Fibroblast of skin of right biceps (primary cell): ENCODE measurements at places on chromosomes 5 and 9.

- no peak for DNase-seq
Measured at GRCh38 chr9:89351584-89352300, 33.4 kb downstream of the SECISBP2 start.

GRCh38 chr5:89988129-89988810, 421.3 kb downstream of the CETN3 start:
- peak; percentile 47 for DNase-seq

DNA sequence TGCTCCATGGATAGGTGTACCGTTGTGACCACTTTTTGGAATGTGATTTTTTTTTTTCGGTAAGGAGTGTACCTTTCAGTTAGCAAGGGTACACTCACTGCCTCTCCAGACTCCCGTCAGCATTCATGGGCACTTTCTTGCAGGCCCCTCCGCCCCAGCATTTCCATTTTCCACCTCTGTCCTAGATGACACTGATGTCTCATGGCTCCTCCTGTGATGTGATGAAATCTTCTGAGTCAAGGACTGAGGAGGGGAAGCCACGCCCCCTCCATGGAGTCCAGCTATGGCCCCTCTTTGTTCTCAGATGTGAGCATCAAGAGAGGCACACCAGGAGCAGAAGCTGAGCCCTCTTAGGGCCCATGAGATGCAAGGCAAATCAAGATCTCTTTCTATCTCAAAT, 61.8 kb downstream of the CTSL start:
- DNase-seq, result peak; percentile 6

DNA sequence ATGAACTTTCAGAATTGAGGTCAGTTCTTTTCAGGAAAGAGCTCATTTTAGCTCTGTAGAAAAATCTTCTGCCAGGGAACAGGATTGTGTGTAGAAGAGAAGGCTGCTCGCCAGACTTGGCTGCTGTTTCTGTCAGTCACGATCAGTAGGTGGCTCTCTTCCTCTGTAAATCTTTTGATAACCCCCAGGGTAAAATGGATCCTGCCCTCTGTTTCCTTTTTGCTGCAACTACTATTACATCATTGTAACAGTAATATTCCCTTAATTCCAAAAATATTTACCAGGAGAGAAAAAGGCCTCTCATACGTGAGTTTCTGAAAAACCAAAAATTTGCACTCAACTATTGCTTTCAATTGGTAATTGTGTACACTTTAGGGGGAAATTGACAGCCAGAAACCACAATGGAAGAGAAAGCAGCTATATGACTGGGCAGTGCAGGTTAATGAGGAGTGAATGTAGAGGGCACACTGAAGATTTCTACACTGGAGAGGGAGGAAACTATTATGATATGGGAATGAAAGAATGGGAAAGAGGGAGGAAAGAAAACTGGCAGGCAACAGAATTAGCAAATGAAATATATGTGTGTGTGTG, 12.3 kb downstream of the IFNA21 start:
- peak; percentile 15 for DNase-seq

GRCh38 chr5:142800776-142801494, 30.8 kb downstream of the ARHGAP26 start:
- no peak for DNase-seq

DNA sequence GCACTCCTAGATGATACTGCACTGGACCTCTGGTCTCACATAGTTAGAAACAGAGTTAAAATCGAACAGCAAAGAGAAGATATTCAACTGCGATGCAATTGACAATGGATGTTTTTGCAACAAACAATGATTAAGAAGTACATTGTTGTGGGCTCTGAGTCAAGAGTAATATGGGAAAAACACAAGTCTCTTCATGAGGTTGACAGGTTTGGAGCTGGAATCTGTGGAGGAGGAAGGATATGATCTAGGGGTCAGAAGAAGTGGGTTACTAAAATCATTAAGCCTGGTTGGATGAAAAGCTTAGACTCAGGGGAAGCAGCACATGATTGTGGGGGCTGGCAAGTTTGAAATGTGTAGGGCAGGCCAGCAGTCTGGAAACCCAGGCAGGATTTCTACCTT, 53.1 kb downstream of the PDCD1LG2 start:
- no peak for DNase-seq

GRCh38 chr5:104533498-104533897, 970.9 kb upstream of the NUDT12 start:
- no peak for DNase-seq

- peak; percentile 24 for DNase-seq
Measured at GRCh38 chr5:6676702-6677101, 36.5 kb upstream of the TENT4A start.

DNA sequence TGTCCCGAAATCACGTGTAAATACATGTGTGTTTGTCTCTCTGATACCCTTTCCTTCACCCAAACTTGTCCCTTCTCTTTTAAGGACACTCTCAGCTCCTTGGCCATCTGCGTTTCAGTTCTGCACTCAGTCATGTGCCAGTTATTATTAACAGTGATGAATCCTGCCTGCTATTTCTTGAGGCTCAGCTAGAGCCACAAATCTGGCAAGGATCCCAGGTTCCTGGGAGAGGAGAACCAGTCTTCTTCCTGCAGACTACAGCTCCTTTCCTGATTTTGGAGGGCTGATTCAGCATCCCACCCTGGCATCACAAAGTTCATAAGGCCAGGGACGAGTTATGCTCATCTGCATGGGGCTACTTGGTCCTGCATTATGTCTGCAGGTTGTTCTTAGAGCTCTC, 5.6 kb downstream of the MAMDC2 start:
- peak; percentile 53 for DNase-seq

- no peak for DNase-seq
Measured at GRCh38 chr9:115507148-115507547, 389.2 kb upstream of the TNC start.

GRCh38 chr5:111311666-111312065, 87.5 kb downstream of the CAMK4 start:
- no peak for DNase-seq

DNA sequence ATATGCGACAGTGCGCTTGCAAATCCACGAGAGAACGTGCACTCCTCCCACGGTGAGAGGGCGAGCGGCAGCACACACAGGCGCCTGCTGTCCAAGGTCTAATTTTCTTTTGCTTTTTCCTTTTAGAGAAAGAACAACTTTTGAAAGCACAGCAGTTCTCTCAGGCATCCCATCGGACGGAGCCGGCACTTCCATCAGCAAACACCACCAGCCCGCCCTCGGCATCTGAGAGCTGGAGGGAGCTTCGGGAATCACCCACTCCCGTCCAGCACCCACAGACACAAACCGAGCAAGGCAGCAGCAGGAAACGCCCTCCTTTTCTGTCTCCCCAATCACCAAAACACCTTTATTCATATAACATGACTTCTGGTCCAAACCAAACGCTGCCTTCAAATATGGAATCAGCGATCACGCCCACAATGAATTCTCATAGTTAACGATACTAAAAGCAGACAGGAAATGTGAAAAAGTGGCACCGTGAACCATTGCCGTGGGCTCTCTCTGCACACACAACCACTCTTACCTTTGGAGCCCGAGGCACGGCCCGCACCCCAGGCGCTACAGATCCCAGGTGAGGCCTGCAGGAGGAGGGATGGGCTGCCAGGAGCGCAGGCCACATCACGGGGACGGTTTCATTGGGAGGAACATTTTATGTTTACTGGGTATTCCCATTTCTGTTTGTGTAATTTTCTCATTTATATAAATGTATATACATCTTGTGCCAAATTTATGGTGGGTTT, 14.2 kb downstream of the LPCAT1 start:
- no peak for DNase-seq

DNA sequence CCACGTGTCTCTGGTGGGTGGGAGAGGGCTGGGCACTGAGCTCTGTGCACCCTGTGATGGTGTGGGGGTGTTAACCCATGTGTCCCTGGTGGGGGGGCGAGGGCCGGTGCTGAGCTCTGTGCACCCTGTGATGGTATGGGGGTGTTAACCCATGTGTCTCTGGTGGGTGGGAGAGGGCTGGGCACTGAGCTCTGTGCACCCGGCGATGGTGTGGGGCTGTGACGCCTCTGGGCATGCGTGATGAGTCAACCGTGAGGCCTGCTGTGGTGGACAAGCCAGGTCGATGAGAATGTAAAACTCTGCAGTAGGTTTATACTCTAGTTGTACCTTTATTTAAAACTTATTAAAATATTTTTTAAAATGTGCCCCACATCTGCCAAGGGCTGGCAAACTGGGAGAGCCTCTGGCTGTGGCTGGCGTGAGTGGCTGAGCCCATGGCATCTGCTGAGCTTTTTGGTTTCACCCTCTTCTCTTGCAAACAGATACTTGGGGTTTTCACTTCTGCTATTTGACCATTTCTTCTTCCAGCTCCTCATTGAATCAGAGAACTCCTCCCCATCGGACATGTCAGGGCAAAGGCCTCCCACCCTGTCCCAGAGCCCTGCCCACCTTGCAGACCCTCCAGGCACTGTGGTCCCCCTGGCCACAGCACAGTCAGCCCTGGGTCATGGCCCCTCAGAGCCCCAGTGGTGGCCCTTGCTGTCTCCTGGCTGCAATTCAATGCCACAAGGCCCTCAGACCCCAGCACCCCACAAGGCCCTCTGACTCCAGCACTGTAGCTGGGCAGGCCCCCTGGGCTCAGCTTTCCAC, 18.5 kb upstream of the EXOC3 start:
- no peak for DNase-seq

DNA sequence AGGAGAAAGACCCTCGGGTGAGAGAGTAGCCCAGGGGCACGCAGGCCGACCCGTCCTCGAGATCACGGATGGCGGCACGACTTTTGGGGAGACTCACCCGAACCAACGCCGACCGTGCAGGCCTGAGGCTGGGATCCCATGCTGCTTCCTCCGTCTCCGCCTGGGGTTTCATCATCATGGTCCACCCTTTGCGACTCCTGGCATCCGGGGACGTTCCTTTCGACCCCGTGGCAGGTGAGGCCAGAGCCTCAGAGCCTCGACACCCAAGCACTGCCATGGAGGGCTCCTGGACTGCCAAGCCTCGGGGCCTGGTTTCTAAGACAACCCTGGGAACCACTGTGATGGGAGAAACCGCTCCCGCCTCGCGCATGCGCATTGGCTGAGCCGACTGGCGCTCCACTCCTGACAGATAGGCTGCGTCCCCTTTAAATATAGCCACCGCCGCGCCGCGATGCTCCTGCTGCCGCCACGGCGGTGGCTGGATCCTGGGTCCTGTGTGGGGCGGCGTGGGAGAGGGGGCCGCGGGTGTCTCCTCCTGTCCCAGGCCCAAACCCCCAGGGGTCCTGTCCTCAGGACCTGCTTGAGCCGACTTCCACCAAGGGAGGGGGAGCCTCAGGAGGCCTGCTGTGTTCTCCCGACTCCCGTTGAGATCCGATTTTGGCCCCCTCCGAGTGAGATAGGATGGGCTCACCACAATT, 481.6 kb downstream of the SPATA31A7 start:
- no peak for DNase-seq

DNA sequence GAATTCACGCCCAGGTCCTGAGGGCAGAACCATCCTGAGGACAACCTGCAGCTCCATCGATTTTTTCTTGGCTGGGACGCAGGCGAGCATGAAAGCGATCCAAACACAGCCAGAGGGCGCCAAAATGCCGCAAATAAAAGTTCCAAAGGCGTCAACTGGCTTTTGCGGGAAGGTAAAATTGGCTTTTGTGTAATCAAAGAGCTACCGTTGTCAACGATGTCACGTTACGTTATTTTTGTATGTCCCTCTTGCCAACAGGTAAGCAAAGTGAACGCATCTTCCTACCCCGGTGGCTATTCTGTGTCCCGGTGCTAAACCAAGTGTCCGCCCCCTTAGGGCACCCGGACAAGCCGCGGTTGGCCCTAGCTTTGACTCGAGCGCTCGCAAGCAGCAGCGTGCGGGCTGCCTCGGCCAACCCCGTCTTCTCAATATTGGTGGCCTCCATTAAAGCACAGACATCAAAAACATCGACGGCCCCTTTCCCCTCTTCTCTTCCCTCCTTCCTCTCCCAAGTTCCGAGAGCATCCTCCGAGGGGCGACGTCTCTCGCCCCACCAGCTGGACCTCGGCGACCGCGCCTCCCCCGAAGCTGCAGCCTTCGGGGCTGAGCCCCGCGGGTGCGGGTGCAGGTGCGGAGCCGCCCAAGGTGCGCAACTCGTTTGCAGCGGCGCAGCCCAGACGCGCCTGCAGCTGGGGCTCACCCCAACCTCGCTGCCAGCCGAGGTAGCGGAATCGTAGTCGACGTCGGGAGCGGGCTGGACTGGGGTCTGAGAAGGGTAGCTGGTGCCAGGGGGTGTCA, 1.1 kb upstream of the BASP1 start:
- peak; percentile 78 for DNase-seq

DNA sequence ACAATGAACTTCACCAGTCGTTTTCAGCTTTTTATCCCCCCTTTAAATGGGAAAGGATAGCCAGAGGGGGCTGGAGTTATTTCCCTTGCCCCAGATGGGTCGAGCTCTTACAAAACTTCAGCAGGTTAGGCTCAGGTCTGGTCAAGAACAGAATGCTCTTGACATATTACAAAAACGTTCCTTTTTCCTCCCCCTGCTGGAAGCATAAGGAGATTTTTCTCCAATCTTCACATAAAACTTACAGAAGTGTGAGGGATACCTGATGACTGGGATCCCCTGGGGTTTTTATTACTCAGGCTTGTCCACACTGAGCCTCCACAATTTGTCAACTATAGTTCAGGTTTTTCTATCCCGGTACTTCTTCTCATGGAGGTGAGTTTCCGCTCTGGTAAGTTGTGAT, 60.8 kb downstream of the CSF2 start:
- DNase-seq, result peak; percentile 23
